ENCODE measurements at places on chromosomes 2 and 18.

- DNase-seq: peak; percentile 20
These were observed 2.1 kb downstream of the PDIA6 start for GRCh38 chr2:10810202-10811161.

GRCh38 chr18:27948986-27949385, 227.9 kb downstream of the CDH2 start:
- DNase-seq: no peak

DNA sequence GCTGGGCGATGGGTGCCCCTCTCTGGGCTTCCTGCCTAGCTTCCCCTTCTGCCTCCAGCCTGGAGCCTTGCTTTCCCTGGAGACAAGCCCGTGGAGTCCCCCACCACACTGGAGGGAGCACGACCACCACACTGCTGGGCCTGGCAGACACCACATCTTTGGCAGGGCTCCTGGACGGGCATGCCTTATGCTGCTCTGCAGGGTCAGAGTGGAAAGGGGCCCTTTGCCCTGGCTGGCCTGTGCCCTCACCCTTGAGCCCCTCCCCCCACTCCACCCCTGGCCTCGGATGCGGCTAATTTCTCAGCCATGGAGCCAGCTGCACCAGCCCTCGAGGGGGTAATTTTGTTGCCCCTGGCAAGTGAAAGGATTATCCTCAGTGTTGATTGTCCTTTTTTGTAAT, 194.5 kb downstream of the LOXHD1 start:
- peak; percentile 62 for DNase-seq

DNA sequence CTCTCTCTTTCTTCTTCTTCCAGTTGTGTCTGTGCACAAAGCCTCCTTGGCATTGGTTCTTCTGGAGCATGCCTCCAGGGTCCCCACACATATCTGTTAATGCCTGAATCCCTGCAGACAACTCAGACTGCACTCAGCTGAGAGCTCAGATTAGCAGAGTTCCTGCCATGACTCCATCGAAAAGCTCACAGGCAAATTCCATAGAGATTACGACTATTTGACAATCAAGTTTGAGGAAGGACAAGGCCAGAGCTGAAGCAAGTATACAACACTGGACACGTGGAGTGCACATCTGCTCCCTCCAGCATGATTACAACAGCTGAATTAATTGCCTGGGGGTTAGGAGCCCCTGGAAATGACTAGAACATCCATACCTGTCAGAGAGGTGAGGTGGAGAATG, 190.7 kb downstream of the INSIG2 start:
- no peak for DNase-seq

DNA sequence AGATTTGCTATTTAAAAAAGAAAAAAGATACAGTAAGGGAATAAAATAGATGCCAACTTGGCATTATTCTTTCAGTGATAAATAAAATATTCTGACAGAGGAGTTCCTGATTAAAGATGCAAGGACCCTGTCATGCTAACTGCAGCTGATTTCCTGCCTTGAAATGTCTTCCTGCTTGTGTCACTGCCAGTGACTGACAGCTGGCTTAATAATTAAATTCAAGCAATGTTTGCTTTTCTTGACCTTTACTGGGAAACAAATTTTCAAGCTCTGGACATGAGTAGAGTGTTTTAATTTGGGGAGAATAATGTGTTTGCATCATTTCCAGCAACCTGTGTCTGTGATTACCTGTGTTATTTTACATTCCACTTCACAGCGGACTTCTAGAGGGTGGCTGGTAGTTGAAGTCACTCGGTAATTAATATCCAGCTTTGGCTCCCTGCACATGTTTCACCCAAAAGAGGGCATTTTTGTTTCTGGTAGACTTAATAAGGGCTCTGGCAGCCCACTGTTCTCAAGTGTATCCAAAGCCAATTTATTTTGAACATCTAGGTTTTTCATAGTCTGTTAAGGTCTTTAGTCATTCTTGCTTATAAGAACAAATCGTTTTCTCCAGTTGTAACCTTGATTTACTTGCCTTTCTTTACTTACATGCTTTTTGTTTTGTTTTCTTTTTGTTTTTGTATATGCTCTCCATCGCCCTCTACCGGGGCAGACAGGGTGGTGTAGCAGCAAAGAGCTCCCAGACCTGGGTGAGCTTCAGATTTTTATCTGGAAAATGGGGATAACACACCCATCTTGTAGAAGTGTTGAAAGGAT, 48.5 kb upstream of the PROKR1 start:
- DNase-seq: peak; percentile 7

GRCh38 chr2:160940271-160940670, 220.0 kb upstream of the TANK start:
- DNase-seq: no peak

GRCh38 chr2:234302664-234302991, 194.3 kb downstream of the ARL4C start:
- no peak for DNase-seq

GRCh38 chr2:71298914-71299313, 32.7 kb upstream of the ZNF638 start:
- no peak for DNase-seq

GRCh38 chr2:218713922-218714321, 3.3 kb downstream of the TTLL4 start:
- no peak for DNase-seq

DNA sequence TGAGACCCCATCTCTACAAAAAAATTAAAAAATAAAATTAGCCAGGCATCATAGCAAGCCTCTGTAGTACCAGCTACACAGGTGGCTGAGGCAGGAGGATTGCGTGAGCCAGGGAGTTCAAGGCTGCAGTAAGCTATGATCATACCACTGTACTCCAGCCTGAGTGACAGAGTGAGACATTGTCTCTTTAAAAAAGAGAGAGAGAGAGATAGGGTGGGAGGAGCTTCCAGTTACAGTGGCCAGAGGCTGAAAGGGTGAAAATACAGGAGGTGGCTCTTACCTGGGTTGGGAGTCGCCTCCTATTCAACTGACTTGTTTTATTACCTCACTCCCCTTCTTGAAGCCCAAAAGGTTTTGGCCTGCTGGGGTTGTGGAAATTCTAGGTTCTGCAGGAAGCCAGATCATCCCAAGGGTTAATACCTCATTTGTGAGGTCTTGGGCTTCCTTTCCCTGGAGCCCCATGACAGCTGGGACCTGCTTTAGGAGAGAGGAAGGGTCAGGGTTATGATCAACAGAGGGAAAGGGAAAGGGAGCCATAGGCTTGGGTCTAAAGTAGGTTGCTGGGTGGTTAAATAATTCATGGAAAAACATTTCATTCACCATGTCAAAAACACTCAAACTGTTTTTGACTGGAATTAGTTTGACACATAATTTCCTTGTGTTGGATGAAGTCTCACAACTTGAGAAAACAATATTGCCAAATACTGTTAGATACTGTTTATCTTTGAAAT, 17.4 kb downstream of the DYNC2LI1 start:
- DNase-seq: no peak

GRCh38 chr2:148375214-148375613, 269.3 kb upstream of the EPC2 start:
- no peak for DNase-seq

DNA sequence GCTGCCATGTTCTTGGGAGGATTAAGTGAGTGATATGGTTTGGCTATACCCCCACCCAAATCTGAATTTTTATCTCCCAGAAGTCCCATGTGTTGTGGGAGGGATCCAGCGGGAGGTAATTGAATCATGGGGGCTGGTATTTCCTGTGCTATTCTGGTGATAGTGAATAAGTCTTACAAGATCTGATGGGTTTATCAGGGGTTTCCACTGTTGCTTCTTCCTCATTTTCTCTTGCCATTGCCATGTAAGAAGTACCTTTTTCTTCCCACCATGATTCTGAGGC, 291.4 kb downstream of the KCNS3 start:
- no peak for DNase-seq

- DNase-seq: peak; percentile 79
These were observed 6.5 kb downstream of the PTMA start for GRCh38 chr2:231714639-231715498.

DNA sequence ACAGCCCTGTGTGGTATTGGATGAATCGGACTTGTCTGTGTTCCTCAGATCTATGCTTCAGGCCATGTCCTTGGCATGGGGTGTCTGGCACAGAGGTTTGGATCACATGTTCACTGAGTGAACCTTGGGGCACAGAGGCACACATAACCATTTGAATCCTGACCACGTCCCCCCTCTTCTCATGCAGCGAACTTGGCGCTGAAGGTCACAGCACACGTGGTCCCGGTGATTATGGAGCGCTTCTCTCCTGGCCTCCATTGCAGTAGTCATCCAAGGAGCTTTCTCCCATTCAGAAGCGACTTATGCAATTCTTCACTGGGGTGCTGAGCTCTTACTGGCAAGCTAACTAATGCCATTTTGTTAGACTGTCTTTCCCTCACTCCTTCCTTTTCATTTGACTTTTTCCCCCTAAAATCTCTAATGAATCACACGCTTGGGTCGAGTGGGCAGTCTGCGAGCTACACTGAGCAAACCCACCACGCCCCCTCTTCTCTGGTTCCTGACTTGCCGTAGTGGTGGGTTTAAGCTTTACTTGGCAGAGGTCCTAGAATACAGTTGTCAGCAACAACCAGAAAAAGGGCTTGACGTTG, 59.4 kb downstream of the KCNG2 start:
- peak; percentile 61 for DNase-seq

DNA sequence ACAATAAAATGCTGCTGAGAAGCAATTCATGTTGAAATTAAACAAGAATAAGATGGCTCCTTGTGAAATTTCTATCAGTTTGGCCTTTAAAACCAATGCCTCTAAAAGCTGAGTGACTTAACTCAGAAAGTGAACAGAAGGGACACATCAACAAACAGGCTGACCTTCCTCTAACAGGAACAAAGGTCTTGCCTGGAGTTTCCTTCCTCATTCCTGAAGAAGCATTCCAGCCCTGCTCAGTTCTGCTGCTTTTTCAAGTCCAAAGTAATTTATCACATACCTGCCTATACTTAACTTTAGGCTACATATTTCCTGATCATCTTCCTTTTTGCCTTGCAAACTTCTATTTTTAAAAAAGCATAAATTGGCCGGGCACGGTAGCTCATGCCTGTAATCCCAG, 14.1 kb downstream of the PTRHD1 start:
- no peak for DNase-seq

DNA sequence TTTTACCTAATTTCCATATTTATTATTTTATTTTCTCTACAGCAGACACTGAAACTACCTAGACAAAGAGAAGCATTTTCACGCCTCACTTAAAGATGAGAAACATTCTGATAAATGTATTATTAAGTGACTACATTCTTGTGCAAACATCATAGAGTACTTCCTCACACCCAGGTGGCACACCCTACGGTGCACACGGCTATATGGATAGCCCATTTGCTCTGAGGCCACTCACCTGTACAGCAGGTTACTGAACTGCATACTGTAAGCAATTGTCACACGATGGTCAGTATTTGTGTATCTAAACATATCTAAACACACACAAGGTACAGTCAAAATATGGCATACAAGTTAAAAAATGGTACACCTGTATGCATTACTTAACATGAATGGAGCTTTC, 481.4 kb downstream of the CMPK2 start:
- DNase-seq: peak; percentile 37

DNA sequence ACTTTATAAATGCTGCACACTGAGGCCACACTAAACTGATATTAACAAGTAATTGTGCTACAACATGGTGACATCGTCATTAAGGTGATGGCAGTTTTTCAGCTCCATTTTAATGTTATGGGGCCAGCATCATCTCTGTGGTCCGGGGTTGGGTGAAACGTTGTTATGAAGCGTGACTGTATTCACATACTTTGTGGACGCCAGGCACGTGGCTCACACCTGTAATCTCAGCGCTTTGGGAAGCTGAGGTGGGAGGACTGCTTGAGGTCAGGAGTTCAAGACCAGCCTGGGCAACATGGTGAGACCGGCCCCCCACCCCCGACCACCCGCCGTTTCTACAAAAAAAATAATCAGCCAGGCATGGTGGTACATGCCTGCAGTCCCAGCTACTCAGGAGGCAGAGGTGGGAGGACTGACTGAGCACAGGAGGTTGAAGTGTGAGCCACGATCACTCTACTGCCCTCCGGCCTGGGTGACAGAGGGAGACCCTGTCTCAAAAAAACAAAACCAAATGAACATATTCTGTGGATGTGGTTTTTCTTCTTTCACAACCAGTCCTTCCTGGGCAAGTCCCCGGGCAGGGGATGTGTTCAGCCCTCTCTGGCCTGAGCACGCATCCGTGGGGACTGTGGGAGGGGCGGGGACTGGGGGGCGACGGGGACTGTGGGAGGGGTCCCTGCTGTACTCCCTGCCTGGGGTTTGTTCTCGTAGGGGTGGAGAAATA, 12.9 kb upstream of the GAL3ST2 start:
- no peak for DNase-seq
